ENCODE measurements at places on chromosomes 11 and 22. TPM values are rescaled to one million over a fixed set of nuclear protein-coding genes. Genes with fewer than 3 reads are reported as not detected.
A peak's percentile ranks its signal among the peaks of the same experiment; 100 is the strongest.

Gene ALDH3B2
- not detected for total RNA-seq

Gene SCO2
- 1.4 TPM for total RNA-seq

Gene MRGPRF
- 3.2 TPM for total RNA-seq

Gene TRIM51
- not detected for total RNA-seq

Gene OVCH2
- total RNA-seq = 8.2 TPM

Gene DNHD1
- total RNA-seq = 11.0 TPM

Gene OSM
- not detected for total RNA-seq

Gene HBG1
- not detected for total RNA-seq

DNA sequence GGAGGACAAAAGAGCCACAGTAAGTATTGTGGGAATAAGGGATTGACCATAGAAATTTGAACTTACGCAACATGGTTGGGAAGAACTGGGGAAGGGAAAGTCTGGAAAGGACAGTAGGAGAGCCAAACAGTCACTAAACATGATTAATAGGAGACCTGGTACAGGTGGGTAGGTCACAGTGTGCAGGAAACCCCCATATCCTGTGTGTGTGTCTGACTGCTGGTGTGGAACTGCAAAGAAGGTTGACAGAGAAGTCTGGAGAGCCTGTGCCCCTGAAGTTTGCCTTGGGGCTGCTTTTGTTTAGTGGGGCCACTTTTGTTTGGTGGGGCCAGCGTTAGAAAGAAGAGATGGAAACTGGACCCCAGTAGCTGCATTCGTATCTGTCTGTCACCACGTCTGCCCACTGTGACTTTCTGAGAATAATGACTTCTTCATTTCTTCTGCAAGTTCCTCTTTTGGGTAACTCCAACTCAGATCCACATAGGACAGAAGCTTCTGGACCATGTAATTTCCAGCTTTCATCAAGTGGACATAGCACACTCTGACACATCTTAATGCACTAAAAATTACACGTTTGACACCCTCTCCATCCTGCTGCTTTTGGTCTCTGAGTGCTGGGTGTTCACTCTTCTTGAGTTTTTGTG lies 126.8 kb upstream of the RAG2 start:
- no peak overlapping the region for H3K4me3 ChIP-seq
- H3K4me1 ChIP-seq = no peaks in the 10 kb centered on the region
- no peak for DNase-seq
- H3K27ac ChIP-seq = no peak overlapping the region
- H3K27me3 ChIP-seq = no peaks in the 10 kb centered on the region

GRCh38 chr11:125364121-125364826 lies 131.8 kb downstream of the FEZ1 start:
- no peaks in the 10 kb centered on the region for H3K36me3 ChIP-seq
- DNase-seq = no peak
- H3K4me1 ChIP-seq = peaks cover under 1% of the 10 kb centered on the region
- H3K27ac ChIP-seq = no peak overlapping the region
- H3K27me3 ChIP-seq = no peaks in the 10 kb centered on the region

- H3K27me3 ChIP-seq = no peaks in the 10 kb centered on the region
- DNase-seq = no peak
- H3K36me3 ChIP-seq = peaks cover 88% of the 10 kb centered on the region
- no peak overlapping the region for H3K27ac ChIP-seq
- H3K4me3 ChIP-seq = peak overlapping the region; percentile 87
- peaks cover 2% of the 10 kb centered on the region for H3K4me1 ChIP-seq
These were observed 5.2 kb downstream of the TAF1D start for GRCh38 chr11:93736129-93736528.

DNA sequence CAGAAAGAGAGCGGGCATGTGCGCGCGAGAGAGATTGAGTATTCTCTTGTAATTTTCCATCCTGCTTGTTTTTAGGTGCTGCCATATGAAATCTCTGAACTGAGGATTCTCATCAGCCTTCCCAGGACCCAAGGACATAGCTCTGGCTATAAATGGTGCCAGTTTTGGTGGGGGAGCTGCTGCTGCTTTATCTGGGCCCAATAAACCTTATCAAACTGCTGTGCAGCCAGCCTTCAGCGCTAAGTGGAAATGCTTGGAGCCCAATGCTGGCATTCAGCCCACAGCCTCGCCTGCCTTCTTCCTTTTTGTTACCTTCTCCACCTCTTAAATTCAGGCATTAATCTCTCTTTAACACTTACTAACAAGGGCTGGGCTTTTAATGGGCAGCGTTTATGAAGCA lies 2.4 kb upstream of the ZBTB16 start:
- H3K4me3 ChIP-seq = no peak overlapping the region
- peaks cover 91% of the 10 kb centered on the region for H3K27me3 ChIP-seq
- no peak for DNase-seq
- H3K4me1 ChIP-seq = peaks cover 14% of the 10 kb centered on the region
- no peak overlapping the region for H3K27ac ChIP-seq

DNA sequence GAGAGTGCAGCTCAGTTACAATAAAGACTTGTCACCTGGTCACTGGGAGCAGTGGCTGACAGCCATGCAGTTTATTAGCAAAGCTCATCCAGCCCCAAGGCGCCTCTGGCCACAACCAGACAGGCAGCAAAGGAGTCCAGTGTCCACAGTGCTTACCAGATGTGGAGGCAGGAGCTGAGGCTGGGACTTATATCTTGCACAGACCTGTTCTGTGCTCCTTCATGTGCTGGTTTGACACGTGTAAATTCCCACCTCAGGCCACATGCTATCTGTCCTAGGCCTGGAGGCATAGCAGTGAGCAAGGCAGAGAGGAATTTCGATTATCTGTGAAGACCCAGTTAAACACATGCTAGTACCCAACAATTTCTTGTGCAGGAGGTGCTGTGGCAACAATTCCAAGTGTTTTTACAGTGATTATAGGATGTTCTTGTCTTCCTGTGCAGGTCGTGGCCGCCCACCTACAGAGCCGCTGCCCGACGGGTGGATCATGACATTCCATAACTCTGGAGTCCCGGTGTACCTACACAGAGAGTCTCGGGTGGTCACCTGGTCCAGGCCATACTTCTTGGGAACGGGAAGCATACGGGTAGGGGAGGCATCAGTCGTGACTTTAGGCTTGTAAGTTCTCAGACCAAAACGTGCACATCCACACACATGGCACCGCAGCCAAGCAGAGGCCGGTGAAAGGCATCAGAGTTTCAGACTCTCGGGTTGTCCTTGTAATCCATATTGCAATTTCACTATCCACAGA lies 9.4 kb downstream of the DGCR8 start:
- H3K27me3 ChIP-seq = no peaks in the 10 kb centered on the region
- no peak for DNase-seq
- H3K4me3 ChIP-seq = no peak overlapping the region
- H3K36me3 ChIP-seq = peaks cover 94% of the 10 kb centered on the region
- no peak overlapping the region for H3K27ac ChIP-seq

DNA sequence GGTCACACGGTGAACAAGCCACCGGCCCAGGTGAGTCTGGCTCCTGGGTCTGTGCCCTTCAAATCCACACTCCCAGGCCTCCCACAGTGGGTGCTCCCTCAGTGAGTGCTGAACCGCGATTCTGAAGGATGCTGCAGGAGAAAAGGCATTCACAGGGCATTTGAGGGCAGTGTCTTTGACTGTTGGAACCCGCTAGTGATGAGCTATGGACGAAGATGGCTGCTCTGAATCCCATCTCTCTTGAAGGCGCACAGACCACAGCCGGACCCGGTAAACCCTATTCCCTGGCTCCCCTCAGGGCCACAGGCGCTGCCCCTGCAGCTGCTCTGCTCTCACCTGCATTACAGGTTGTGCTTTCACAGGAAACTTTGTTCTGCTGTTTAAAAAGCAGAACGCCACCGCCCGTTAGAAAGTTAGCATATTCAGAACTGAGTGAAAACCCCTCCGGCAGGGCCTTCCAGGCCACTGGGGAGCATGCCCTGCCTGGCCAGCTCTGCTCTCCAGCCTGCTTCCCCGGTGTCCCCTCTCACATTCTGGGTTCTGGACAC lies 3.2 kb downstream of the LRRC32 start:
- H3K36me3 ChIP-seq = no peaks in the 10 kb centered on the region
- peaks cover 30% of the 10 kb centered on the region for H3K27me3 ChIP-seq
- DNase-seq = peak; percentile 45
- H3K27ac ChIP-seq = no peak overlapping the region

DNA sequence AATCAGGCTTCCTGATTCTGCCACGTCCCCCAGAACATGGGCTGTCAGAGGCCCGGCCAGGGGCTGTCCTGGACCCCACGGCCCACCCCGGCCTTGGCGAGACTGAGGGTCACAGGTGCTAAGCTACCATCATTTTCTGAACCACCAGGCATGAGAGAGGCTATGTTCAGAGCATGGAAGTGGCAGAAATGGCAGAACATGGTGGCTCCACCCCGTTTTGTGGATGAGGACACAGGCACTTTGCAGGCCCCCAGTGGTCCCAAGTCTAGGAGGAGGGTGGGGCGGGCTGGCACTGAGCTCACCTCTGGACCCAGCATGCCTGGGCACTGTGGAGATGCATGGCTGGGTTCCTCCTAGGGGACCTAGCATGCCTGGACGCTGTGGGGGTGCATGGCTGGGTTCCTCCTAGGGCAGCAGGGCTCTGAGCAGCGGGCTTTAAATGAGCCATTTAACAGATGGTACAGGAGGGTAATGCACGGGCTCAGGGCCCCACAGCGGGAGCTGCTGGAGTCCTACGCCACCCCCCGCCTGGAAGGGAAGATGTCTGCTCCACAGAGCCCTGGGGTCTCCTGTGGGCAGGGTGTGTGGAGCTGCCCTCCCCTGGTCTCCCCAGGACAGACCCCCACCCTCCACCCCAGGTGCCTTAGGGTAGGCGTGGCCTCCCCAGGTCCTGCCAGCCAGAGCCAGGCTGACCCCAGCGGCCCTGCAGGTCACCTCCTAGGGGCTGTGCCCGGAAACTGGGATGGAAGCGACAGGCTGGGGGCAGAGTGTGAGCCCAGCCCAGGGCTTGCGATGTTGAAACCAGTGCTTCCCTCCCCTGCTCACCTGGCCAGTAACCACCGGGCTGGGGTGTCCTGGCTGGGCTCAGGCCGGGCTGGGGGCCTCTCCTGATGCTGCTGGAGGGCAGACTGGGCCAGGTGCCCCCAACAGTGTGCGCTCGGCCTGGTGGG lies 6.1 kb upstream of the MUC5AC start:
- peak overlapping the region; percentile 10 for H3K27ac ChIP-seq
- H3K36me3 ChIP-seq = no peaks in the 10 kb centered on the region
- DNase-seq = no peak
- H3K4me1 ChIP-seq = no peaks in the 10 kb centered on the region
- H3K4me3 ChIP-seq = no peak overlapping the region
- no peaks in the 10 kb centered on the region for H3K27me3 ChIP-seq

- no peak for DNase-seq
- H3K4me1 ChIP-seq = no peaks in the 10 kb centered on the region
- H3K27ac ChIP-seq = no peak overlapping the region
- no peak overlapping the region for H3K4me3 ChIP-seq
These were observed 9.5 kb downstream of the GGA1 start for GRCh38 chr22:37618072-37618656.

GRCh38 chr22:41403532-41404318 lies 22.0 kb downstream of the TEF start:
- H3K36me3 ChIP-seq = no peaks in the 10 kb centered on the region
- H3K4me3 ChIP-seq = no peak overlapping the region
- H3K27me3 ChIP-seq = no peaks in the 10 kb centered on the region
- H3K27ac ChIP-seq = no peak overlapping the region
- peak; percentile 94 for DNase-seq

- no peak overlapping the region for H3K27ac ChIP-seq
- no peak overlapping the region for H3K4me3 ChIP-seq
- no peaks in the 10 kb centered on the region for H3K27me3 ChIP-seq
These were observed 23.7 kb downstream of the FAM227A start for GRCh38 chr22:38632528-38632927.

- no peak for DNase-seq
- H3K36me3 ChIP-seq = no peaks in the 10 kb centered on the region
- H3K27ac ChIP-seq = no peak overlapping the region
- no peak overlapping the region for H3K4me3 ChIP-seq
These were observed 21.1 kb upstream of the LRRC32 start for GRCh38 chr11:76691655-76692054.

DNA sequence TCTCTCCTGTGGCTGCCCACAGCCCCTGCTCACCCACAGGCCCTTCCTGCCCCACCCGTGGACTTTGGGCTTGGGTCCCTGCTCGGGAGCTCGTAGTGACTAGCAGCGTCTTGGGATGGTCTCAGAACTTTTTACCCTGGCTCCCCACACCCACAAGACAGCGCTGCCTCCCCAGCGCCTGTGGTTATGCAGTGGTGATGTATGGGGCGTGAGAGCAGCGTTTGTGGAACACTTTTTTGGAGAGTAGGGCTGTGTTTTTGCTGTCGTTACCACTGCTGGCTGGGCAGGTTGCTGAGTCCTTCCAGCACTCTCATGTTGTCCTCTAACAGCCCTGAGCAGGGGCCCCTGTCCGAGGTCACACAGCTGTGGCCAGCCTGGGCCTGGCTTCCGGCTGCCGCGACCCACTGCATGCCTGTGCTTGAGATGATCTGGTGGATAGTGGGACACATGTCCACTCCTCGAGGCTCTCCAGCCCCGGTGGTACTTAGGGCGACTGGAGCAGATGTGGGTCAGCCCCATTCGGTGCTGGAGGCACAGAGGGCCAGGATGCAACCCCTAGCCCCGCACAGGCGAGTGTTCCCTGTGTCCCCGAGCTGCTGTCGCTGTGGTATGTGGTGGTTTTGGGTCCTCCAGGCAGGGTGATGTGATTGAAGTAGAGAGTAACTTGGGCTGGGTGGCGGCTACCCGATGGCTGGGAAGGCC lies 7.1 kb upstream of the GRAMD4 start:
- H3K4me1 ChIP-seq = no peaks in the 10 kb centered on the region
- H3K27ac ChIP-seq = no peak overlapping the region
- DNase-seq = no peak
- H3K4me3 ChIP-seq = no peak overlapping the region

DNA sequence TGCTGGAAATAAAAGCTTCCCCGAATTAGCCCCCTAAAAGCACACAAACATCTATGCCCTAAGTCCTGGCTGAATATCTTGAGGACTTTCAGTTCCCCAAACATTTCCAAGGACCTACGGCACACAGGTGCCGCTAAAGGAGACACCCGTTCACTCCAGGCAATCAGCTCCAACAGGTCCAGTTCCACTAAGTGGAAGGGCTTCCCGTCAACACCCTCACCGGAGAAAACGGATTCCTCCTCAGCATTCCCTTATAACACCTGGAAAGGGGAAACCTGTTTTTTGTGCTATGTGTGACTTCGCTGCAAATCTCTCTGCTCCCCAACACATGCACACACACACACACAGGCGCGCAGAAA lies 3.9 kb downstream of the TENM4 start:
- no peak for DNase-seq
- no peaks in the 10 kb centered on the region for H3K36me3 ChIP-seq
- H3K27ac ChIP-seq = no peak overlapping the region

GRCh38 chr11:134258577-134258976 lies 5.2 kb downstream of the ACAD8 start:
- no peak overlapping the region for H3K4me3 ChIP-seq
- no peak overlapping the region for H3K27ac ChIP-seq
- no peaks in the 10 kb centered on the region for H3K27me3 ChIP-seq

GRCh38 chr11:128464878-128465450 lies 122.4 kb downstream of the ETS1 start:
- no peaks in the 10 kb centered on the region for H3K4me1 ChIP-seq
- no peaks in the 10 kb centered on the region for H3K27me3 ChIP-seq
- H3K4me3 ChIP-seq = no peak overlapping the region
- no peak overlapping the region for H3K27ac ChIP-seq

Data from endodermal cell (in vitro differentiated cells).